ENCODE measurements at places on chromosomes 1 and 21.
A peak's percentile ranks its signal among the peaks of the same experiment; 100 is the strongest.

- DNase-seq, result no peak
Measured at GRCh38 chr1:168161459-168161858, 17.3 kb upstream of the TIPRL start.

- DNase-seq, result no peak
Measured at GRCh38 chr1:75330624-75331023, 196.4 kb downstream of the LHX8 start.

DNA sequence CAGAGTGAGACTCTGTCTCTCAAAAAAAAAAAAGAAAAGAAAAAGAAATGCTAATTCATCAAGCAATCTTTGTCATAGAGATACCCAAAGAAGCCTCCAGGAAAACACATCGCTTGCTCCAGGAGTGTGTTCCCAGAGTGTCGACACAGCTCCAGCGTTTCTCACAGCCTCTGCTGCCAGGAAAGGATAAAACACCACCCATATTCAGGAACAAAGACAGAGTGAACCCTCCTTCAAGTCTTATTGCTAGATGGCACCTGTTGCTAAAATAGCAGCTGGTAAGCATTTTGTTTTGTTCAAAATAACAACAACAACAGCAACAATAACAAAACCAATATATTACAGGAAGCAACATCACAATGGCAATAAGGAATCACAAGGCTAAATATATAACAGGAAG is 3.1 kb downstream of the ILDR2 start:
- DNase-seq, result no peak

- peak; percentile 55 for DNase-seq
Measured at GRCh38 chr1:198387587-198387986, 152.9 kb downstream of the ATP6V1G3 start.

- no peak for DNase-seq
Measured at GRCh38 chr21:43817157-43818086, 28.0 kb downstream of the RRP1 start.

- DNase-seq, result no peak
Measured at GRCh38 chr1:79945391-79945790, 938.9 kb upstream of the ADGRL4 start.

DNA sequence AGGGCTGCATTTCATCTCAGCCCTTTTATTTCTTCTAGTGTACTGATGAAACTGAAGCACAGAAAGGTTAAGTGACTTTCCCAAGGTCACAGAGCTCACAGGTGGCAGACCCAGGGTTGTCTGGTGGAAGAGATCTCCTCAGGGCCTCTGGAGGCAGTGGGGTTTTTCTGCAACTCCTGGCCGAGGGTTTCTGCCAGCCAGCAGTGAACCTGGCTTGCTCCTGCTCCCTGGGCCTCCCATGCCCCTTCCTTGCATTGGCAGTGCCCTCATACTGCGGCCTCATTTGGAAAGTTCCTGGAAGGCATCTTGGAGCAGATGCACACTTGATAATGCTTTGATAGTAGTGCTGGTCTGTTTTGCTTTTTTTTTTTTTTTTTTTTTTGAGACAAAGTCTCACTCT is 7.7 kb downstream of the GALNT2 start:
- DNase-seq, result no peak

- peak; percentile 71 for DNase-seq
Measured at GRCh38 chr21:36847189-36847588, 119.3 kb downstream of the HLCS start.

DNA sequence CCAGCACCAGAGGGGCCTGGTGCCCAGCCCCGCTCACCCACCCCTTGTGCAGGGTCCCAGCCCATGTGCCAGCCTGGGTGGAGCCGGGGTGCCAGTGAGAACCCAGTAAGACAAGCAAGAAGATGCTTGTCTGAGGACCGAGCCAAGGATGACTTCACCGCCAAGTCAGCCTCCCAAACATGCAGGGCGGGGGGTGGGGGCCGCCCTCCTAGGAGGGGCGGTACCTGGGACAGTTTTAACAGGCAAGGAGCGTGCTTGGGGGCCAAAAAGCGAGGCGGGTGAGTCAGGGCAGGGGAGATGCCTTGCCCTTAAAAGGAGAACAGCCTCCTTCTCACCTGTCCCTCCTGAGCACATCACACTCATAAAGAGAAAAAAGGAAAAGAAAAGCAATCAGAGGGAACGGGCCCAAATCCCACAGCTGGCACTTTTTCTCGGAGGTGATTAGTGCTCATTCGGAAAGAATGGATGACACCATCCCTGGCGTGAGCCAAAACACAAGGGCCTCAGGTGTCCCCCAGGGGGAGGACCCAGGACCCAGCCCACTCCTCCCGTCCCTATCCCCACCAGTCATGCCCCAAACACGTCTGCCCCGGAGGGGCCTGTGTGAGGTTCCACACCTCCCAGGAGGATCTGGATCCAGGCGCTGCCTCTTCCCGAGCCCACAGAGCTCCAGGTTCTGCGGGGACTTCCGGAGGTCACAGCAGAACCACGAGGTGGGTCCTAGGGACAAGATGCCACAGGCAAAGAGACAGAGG is 77.6 kb upstream of the IFFO2 start:
- DNase-seq, result no peak

- no peak for DNase-seq
Measured at GRCh38 chr1:221908573-221908972, 166.7 kb upstream of the DUSP10 start.

GRCh38 chr1:92167151-92167550 is 50.6 kb upstream of the C1orf146 start:
- no peak for DNase-seq

- DNase-seq, result peak; percentile 88
Measured at GRCh38 chr1:210464519-210465039, 135.9 kb downstream of the HHAT start.

DNA sequence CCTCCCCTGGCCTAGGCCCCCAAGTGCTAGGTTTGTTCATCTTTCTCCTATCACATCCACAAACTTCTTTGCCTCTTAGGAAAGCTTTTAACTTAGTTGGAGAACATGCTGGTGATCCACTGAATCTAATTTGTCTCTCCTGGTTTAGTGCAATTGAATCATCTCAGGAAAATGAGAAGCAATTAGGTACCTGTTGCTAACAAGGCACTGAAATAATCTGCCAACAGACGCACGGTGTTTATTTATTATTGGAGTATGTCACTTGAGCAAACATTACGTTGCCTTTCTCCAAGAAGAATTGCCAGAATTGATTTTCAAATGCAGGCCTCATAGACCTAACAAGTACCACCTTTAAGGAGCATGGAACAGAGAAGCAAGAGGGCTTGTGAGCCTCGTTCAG is 309.4 kb downstream of the NFIA start:
- DNase-seq, result no peak

DNA sequence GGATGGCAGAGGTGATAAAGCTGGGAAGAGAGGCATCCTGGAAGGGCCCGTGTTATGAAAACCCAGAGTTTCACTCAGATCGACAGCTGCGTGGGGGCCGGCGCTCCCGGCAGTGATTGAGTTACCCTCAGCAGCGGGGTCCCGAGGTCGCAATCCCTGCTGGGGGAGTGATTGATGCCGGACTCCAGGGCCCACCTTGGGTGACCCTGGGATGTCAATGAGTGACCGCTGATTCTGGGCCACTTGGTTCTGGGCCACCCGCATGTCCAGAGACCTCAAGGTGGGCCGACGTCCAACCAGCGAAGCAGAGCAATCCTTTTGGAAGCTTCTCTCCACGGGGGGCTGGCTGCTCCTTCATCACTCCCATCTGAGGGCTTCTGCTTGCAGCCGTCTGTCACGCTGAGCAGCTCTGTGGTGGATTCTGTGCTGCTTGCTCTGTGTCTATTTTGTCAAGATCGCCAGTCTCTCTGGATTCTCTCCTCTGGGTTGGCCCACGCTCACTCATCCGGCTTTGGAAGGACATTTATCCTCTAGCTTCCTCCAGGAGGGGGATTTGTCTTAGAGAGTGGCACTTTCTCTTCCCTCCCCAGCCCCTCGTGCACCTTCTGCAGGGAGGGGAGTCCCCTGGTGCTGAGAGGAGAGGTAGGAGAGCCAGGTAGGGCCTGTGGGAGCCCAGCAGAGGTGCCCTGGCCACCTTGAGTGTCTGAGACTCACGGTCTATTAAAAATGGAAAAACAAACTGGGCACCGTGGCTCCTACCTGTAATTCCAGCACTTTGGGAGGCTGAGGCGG is 110.9 kb upstream of the C1orf174 start:
- no peak for DNase-seq

GRCh38 chr1:83901547-83902155 is 97.3 kb downstream of the TTLL7 start:
- DNase-seq, result peak; percentile 71

GRCh38 chr1:111448482-111448917 is 556 bp downstream of the WDR77 start:
- DNase-seq, result peak; percentile 16

DNA sequence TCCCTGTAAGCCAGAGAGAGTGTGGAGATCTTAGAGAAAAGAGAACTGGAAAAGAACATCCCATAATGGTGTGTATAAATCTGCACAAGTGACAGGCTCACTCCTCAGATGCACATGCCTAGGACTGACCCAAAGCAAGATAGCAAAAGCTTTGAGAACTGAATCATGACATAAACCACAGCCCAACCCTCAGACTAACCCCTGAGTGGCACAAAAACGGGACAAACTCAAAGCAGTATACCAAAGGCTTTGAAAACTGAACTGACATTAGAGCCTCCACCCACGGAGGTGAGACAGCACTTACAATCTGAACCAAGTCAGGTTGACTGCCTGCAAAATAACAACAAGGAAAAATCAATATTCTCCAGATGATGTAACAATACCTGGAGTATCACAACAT is 70.8 kb downstream of the TIAM1 start:
- DNase-seq, result peak; percentile 28

DNA sequence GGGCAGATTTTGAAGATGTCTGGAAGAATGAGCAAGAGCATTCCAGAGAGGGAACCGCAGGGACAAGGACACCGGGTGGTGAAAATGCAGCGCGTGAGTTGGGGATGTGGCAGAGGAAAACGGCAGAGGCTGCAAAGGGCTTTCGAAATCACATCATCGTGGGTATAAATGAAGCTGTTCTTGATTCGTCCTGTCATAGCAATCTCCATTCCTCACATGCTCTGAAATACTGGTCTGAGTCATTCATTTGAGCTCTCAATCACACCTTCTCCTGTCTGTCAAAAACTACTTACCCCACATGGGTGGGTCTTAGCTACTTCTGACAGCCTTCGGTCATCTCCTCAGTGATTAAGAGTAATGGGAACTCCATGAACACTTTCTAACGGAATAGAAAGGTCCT is 81.5 kb downstream of the ERG start:
- DNase-seq, result no peak
